T-cell (primary cell): ENCODE measurements at places on chromosomes 13 and 19.

- no peak for DNase-seq
These were observed 41.1 kb upstream of the GTF3A start for GRCh38 chr13:27383104-27383921.

- DNase-seq: no peak
These were observed 56.5 kb upstream of the HTR2A start for GRCh38 chr13:46953331-46953730.

GRCh38 chr19:16876904-16877361 lies 11.9 kb upstream of the F2RL3 start:
- DNase-seq: no peak

DNA sequence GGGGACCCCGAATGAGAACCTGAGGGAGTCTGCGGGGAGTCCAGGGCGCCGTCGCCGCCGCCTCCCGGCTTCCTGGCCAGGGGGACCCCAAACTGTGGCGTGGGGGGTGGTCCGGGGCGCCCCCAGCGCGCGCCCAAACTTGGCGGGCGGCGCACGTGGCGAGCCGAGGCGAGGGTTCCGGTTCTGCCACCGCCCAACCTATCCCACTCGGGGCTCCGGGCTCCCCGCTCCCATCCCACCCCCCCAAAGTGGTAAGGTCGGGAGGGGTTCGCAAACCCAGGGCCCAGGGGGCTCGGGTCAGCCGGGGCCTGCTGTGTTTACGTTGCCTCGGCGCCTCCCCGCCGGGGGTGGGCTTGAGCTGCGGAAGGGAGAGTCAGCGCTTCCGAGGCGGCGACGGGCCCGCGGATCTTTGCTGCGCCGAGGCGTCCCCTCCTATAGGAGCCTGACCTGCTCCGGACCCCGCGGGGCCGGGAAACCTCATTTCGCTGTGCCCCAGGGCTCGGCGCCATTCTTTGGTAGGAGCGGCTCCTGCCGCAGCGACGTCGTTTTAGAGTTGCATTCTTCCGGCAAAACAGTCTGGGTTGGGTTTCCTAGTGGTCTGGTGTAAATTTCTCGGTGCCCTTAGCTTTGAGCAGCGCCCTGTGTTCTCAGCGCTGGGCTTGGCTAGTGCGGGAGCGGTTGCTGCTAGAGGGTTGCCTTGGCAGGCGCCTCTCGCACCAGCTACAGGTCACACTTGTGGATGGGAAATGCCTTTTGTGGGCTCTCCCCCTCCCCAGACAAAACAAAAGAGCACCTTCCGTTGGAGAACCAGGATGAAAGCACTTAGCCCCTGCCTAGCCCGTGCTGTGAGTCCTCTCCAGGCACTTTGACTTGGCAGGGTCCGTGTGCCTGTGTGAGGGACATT lies 1.2 kb downstream of the DAZAP1 start:
- peak; percentile 53 for DNase-seq

- DNase-seq: no peak
These were observed 387.3 kb downstream of the LIG4 start for GRCh38 chr13:107827840-107828549.

DNA sequence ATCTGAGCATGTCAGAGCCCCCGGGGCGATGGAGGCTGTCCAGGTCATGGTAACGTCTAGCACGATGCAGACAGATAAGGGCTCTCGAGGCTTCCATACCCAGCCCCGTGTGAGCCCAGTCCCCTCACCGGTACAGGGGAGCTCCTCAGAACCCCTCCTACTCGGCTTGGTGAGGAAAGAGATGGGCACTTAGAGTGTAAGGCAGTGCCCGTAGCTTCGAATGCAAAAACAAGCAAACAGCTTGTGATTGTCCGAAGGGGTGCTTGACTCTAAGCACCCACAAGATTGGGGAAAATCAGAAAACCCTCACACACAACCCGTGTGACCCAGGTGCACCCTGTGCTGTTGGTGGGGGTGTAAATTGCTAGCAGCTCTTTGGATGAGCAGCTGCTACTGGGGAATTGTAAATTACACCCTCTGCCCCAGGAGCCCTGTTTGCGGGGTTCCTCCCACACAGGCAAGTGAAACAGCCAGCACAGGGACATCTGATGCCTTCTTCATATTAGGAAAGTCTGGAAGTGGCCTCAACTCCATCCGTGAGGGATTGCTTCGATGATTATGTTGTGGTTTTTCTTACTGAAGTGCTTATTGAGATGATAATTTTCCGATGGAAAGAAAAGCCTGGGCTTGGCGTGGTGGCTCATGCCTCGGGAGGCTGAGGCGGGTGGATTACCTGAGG lies 918 bp upstream of the PSPN start:
- DNase-seq: no peak

DNA sequence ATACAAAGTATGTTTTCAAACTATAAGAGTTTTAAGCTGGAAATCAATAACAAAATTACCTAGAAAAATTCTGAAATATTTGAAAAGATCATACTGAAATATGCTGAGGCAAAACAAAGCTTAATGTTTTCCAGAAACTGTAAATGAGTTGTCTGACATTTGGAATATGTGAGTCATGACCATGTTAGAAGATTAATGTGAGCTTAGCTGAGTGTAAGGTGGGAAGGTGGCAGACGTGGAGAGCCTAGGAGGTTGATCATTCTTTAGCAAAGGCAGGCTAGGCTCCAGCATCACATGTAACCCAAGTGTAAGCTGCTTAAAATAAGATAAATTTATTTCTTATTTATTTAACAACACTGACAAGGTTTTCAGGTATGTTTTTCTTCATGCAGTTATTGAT lies 2086.1 kb upstream of the PCDH20 start:
- DNase-seq: no peak

GRCh38 chr13:48808683-48809082 lies 155.0 kb downstream of the CYSLTR2 start:
- no peak for DNase-seq

DNA sequence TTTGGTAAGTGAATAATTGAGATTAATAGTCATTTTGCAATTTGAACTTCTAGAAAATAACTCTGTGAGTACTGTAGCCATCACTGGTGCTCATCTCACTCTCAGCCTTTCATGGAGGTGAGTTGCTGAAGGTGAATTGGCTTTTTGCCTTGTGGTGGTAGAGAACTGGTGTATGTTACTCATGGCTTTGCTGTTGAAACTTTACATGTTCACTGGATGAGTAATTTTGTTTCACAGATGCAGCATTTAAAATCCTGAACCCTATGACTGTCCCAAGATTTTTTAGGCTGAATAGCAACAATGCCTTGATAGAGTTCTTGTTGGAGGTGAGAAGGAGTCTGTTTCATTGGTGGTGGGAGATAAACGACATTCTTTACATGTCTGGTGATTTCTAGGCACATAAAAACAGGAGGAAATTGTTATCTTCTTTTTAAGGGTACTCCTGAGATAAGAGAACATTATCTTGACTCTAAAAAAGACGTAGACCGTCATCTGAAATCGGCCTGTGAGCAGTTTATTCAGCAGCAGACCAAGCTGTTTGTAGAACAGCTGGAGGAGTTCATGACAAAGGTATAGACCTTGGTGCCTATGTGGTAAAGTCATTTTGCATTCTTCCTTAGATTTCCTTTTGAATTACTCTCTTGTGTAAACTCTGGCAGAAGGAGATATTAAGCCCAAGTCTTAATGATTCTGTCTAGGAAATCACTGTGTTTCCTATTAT lies 53.9 kb downstream of the COG3 start:
- no peak for DNase-seq

DNA sequence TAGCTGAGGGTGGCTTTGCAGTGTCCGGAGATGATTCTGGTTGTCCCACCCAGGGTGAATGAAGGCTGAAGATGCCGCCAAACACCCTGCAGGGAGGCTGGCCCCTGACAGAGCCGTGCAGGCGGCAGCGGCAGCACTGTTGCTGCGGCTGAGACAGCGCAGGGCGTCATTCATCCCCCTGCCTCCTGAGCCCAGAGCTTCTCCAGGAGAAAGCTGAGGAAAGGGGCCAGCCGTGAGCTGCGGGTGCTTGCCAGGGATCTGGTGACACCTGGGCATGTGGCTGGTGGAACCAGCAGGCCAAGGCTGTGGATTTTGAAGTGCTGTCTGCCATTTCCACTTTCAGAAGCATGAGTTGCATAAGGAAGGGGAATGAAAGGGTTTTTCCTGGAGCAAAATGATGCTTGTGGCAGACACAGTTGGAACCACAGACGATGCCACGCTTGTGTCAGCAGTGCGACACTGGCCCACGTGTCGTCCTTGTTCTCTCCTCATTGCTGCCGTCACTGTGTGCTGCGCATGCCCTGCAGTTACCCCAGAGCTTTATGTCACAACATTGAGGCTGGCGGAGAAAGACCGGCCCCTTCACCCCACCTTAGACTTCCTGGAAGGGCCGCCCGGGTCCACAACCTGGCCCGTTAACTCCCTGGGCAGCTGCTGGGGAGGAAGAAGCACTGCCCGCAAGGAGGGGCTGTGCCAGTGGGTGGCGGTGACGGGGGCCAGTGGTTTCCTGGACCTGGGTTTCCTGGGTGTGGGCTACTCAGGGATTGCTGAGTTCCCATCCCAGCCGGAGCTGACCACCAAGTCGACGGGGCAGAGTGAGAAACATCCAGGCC lies 22.7 kb downstream of the TFDP1 start:
- DNase-seq: no peak

DNA sequence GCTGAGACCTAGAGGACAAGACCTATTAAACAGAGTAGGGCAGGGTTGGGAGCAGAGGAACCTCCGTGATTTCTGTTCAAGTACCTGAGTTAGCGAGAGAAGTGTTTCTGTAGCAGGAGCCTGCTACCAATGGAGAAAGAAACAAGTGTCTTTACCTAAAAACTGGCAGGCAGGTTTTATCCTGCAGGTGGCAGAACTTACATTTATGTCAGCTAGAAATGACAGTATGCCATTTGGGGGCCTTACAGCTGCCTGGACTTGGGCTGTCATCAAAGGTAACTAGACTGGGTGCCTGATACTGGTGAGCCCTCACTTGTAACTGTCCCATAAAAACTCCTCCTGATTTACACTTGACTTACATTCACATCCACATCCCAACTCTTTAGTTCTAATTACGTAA lies 185.3 kb upstream of the MIR17HG start:
- no peak for DNase-seq

DNA sequence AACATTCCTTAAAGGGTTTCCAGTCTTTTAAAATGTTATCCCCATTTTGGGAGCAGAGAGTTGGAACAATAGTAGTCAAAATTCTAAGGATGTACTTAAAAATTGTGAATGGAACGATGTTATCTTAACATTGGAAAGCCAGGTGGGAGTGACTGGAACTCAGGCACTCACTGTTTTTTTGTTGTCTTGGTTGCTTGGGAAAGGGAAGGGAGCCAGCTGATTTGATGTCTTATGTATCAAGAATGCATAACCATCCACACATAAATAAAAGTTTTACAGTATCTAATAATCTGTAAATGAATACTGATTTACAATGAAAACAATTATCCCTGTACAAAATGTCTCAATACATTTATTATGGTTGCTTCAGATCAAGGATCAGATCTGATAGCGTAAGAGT lies 88.7 kb downstream of the SLC10A2 start:
- no peak for DNase-seq

GRCh38 chr13:44032802-44033201 lies 153.1 kb downstream of the LACC1 start:
- DNase-seq: no peak

- peak; percentile 17 for DNase-seq
These were observed 53.0 kb upstream of the TPM4 start for GRCh38 chr19:16023146-16023915.

DNA sequence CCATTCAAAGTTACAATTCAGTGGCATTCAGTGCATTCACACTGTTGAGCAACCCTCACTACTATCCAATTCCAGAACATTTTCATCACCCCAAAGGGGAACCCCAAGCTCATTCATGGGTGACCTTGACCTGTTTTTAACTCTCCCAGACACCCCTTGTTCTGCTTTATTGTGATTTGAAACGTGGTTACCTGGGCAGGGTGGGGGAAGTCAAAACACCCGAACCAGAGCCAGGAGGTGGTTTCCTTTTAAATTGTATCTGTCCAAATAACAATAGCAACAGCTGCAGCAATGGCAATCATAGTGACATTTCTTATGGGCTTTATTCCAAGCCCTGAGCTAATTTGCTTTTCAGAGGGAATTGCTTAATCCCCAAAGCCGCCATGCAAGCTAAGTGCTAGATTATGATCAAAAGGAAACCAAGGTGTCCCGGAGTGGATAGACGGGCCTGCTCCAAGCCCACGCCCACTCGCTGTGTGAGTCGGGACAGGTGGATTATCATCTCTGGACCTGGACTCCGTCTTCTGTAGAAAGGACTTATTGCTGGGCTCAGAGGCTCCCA lies 6.1 kb downstream of the PTGIR start:
- no peak for DNase-seq

- DNase-seq: no peak
These were observed 9.6 kb downstream of the KHSRP start for GRCh38 chr19:6414793-6415590.

DNA sequence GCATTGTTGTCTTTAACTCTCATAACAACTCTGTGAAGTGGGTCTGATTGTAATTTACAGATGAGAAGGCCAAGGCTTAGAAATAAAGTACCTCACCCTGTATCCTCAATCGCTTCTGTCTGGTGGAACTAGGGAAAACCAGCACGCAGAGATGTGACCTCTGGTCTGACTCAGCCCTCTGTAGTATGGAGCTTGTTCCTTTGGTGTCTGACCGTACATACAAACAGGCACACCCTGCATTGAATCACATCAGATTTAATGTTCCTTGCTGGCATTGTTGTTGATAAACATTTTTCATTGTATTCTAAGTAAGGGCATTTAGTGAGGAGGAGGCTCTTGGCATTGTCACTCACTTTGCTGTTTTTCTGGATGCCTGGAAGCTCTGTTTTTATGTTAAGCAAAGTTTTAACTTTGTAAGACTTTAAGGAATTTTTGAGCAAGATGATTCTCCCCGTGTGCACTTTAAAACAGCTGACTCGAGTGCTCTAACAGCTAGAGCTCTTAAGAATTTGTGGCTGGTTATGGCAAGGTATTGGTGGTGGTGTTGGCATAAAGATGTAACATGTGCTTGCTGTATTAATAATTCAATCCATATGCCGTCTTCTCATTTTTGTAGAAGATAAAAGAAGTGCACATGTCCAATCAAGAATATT lies 89.0 kb upstream of the SPATA13 start:
- DNase-seq: no peak

- no peak for DNase-seq
These were observed 350.2 kb upstream of the TSHZ3 start for GRCh38 chr19:31699421-31699820.

GRCh38 chr13:30181888-30182651 lies 125.3 kb downstream of the KATNAL1 start:
- DNase-seq: no peak

DNA sequence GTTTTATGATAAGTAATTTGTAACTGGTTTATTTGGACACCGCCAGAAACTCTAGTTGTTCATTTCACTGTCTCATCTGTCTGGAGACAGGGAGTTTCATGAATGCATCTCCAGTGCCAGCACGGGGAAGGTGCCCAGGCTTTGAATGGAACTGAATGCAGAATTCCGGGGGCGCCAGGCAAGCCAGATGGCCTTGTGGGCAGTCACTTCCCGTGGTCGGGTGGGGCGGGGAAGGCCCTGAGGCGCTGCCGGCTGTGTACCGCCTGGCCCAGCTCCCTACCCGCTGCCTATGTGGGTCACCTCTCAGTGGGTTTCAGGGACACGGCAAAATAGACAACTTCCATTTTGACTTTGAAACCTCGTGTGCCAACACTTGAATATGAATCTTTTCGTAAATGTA lies 28.8 kb upstream of the MCF2L start:
- DNase-seq: no peak
